Esophagus muscularis mucosa (tissue), 4 donors: ENCODE measurements at places on chromosomes 7 and 10. TPM values are rescaled to one million over a fixed set of nuclear protein-coding genes. Genes with fewer than 3 reads are reported as not detected.

GRCh38 chr7:30932562-30932961 is 20.9 kb downstream of the AQP1 start:
- no peak for DNase-seq
- H3K4me3 ChIP-seq, result no peak overlapping the region
- no peaks in the 10 kb centered on the region for H3K27me3 ChIP-seq
- peaks cover 28% of the 10 kb centered on the region for H3K4me1 ChIP-seq

- peaks cover 12% of the 10 kb centered on the region for H3K27me3 ChIP-seq
- DNase-seq, result peak; percentile 81
- H3K4me1 ChIP-seq, result peaks cover 9% of the 10 kb centered on the region
Observed at GRCh38 chr10:86385806-86386205, 19.2 kb upstream of the GRID1 start.

PAOX gene
- total RNA-seq, result 10.1 TPM

DNA sequence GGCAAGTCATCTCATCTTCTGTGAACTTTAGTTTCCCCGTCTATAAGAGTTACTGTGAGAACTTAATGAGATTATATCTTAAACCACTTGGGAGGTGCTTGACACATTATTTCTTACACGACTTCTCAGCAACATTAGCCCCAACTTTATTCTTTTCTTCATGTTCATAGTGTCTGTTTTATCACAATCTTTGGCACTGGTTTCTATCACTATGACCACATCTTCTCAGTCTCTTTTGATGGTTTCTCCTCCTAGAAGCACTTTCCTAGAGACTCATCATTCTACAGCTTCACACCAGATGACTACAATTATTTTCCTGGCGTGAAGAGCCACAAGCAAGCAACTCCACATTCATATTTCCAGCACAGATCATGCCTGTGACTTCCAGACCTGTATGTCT is 26.5 kb upstream of the BET1 start:
- no peaks in the 10 kb centered on the region for H3K4me1 ChIP-seq
- no peak overlapping the region for H3K27ac ChIP-seq
- no peaks in the 10 kb centered on the region for H3K27me3 ChIP-seq
- H3K4me3 ChIP-seq, result no peak overlapping the region
- no peaks in the 10 kb centered on the region for H3K36me3 ChIP-seq
